ENCODE measurements at places on chromosomes 5 and 9.

- no peak for DNase-seq
These were observed 20.8 kb downstream of the MFAP3 start for GRCh38 chr5:154059583-154059982.

DNA sequence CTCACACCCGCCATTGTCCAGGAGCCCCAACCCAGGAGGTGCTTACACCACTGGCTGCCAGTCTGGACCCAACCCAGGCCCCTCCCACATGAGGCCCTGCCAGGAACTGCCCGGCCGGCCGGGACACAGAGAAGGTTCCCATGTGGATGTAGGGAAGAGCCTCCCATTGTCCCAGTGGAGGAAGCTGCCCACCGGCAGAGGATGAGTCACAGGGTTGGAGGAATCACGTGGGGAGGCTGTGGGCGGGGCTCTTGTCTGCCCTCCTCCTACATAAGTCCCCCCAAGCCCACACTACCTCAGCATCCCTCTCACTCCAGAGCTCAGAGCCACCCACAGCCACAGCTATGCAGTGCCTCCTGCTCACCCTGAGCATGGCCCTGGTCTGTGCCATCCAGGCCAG, 26.1 kb downstream of the PAEP start:
- DNase-seq: no peak

DNA sequence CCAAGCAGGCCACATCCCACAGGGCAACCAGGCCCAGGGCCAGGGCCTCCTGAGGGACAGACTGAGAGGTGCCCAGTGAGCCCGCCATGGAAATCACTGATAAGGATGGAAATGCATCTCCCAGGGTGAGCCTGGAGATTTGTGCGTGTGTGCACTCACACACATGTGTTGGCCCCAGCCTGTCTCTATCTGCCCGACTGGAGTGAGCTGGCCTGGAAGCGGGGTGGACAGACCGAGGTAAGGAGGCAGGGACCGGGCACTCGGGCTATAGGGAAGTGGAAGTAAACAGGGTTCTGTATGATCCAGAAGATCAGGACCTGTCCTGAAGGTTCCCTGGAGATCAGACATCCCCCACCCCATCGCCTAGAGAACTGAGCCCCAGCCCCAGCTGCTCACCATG, 17.4 kb downstream of the GFI1B start:
- DNase-seq: no peak

DNA sequence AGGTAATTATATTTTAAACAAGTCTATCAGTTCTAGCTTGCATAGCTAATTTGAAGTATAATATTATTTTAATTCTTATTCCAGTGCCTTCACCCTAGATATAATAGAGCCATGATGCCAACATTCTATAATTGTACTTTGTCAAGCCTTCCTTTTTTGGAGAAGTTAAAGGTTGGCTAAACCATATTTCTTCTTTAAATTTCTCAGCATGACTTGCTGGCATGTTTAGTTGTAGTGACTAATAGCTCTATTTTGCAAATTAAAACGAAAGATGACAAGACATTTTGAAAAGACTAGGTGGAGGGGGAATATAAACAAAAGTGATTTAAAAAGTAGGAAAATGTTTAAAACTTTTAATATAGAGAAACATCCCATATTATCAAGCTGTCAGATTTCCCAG, 400.7 kb downstream of the PSAT1 start:
- no peak for DNase-seq

DNA sequence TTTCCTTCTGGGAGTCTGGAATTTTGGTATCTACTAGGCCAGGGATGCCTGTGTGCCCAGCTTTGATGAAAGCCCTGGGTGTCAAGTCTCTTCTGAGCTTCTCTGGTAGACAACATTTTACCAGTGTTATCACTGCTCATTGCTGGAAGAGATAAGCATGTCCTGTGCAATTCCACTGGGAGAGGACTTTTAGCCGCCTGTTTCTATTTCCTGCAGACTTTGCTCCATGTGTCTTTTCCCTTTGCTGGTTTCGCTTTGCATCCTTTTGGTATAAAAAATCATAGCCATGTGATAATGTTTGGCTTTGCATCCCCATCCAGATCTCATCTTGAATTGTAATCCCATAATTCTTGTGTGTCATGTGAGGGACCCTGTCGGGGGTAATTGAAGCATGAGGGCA, 163.2 kb downstream of the SLC28A3 start:
- DNase-seq: no peak

- peak; percentile 23 for DNase-seq
These were observed at the start of gene ZNF300 for GRCh38 chr5:150904479-150905311. TSS of gene ZNF300 (minus strand) at chr5:150904980. CDS start at chr5:150903155, 1,825 bp downstream.

DNA sequence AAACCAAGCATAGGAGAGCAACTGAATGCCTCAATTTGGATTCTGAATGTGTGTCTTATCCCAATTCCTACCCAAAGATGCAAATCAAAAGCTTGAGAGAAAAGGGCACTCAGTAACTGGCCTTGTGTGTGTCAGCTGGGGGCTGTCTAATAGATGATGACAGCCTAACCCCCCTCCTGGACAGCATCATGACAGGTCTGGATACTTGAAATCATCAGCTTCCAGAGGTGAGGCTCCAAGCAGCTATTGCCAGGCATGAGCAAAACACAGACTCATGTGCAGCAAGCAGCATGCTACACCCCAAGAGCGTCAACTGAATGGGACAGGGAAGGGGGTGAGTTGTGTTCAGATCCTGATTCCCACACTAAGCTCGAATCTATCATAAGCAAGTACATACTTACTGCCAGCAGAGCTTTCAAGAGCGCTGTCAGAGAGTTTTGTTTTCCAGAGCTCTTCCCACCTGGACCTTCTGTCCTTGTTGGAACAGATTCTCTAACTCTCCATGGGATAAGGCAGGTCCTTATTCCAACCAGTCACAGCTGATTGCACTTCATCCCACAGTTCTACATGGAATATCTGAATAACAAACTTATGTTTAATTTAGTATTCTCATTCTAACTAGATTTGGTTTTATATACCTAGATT, 467.5 kb downstream of the DTWD2 start:
- no peak for DNase-seq

DNA sequence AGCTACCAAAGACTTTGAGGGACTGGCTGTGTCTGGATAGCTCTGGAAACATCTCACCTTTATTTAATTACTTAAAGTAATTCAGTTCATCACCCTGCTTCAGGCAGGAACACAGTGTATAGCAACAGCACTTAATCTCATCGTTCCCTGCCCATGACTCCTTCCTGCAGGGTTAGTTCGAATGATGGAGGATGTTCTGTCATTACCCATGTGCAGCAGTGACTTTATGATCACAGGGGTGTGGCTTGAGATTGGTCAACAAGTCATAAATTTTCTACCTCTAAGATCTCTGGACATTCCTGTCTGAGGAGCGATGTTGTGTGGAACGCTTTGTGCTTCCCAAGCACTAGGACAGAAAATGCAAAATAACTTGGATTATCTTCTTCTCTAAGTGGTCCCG, 37.1 kb upstream of the PRUNE2 start:
- no peak for DNase-seq

- DNase-seq: peak; percentile 53
These were observed 431.0 kb upstream of the MEF2C start for GRCh38 chr5:89313804-89314588.

Measured in thymus (tissue), 14 donors.